Caki2 (cell line): ENCODE measurements at places on chromosomes 3 and 15. TPM values are rescaled to one million over a fixed set of nuclear protein-coding genes. Genes with fewer than 3 reads are reported as not detected.

GCSAM gene
- total RNA-seq, result not detected in 2 replicates

SPCS1 gene
- 66.9 and 83.5 TPM in 2 replicates for total RNA-seq

FANCD2OS gene
- total RNA-seq, result not detected in 2 replicates

ATP13A5 gene
- total RNA-seq, result not detected in 2 replicates

SPATA12 gene
- 0.43 and 1.0 TPM in 2 replicates for total RNA-seq

PARP14 gene
- 20.2 and 20.3 TPM in 2 replicates for total RNA-seq

DAPK2 gene
- 3.5 and 6.0 TPM in 2 replicates for total RNA-seq

DNA sequence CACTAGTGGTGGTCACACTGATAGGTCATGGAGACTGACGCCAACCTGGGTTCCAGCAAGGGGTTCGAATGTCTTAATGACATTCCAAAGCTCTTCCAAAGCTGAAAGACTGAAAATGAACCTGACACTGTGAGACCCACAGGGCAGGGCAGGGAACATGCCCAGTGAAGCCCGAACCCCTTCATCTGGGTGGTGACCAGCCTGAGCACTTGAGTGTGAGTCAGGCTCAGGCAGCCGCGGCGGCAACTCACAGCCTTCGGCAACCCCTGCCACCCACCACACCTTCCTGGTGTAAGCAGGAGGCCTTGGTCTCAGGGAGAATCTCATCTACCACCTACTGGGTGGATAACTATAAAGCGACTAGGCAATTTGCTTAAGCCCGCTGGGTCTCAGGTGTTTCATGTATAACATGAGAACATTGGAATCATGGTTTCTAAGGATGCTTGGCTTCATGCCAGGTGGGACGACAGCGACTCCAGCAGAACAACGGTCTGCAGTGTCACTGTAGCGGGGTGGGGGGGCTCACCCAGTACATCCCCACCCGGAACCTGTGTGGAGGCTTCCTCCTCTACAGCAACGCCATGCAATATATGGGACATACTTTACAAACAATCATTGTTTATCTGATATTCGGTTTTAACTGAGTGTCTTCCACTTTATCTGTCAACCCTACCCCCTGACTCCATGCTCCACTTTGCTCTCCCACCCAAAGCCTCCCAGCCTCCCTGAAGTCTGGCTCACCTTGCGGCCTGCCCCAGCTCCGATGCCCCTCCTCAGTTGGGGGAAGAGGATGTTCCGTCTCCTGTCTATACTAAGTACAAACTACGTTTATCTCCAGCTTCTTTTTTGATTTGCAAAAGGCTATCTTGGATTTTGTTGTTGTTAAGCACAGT is 125.0 kb upstream of the MEF2A start:
- DNase-seq, result peak; percentile 7

- DNase-seq, result no peak
Observed at GRCh38 chr3:132456136-132456535, 38.8 kb downstream of the DNAJC13 start.

DNA sequence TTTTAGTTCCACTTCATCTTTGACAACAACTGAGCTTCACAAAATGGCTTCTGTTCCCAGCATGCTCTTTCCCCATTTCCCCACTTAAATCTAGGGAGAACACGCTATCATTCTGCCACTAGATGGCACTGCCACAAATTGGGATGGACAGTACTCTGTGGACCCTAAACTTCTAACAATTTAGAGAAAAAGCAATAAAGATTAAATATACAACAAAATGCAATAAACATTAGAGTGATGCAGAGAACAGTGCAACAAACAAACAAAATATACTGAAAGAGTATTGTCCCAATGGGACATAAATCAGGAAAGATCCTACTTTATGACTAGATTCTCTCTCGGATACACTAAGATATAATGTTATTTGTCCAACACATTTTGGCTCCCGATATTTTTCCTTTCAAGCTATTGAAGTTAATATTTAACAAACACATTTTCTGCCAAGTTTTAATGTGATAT is 169.7 kb upstream of the TMCO5A start:
- peak; percentile 44 for DNase-seq

DNA sequence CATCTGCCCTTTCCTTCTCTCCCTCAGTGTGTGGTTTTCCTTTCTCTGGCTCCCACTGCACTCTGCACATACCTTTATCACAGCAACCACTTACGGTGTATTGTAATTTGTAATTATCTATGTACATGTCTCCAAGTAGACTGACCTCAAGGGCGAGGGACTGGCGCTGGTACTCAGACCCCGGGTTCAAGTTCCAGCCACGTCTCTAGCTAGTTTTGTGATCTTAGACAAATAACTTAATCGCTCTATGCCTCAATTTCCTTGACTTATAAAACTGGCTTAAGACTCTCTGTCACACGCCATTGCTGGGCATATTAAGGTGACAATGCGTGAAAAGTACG is 607 bp upstream of the SENP2 start:
- DNase-seq, result no peak

GRCh38 chr15:79341396-79341795 is 30.5 kb downstream of the TMED3 start:
- no peak for DNase-seq

GRCh38 chr3:37645517-37646380 is 215.9 kb upstream of the CTDSPL start:
- DNase-seq, result no peak

- DNase-seq, result no peak
Observed at GRCh38 chr3:68764554-68764953, 167.8 kb downstream of the TAFA4 start.

GRCh38 chr15:77671362-77672056 is 38.8 kb upstream of the LINGO1 start:
- DNase-seq, result no peak

DNA sequence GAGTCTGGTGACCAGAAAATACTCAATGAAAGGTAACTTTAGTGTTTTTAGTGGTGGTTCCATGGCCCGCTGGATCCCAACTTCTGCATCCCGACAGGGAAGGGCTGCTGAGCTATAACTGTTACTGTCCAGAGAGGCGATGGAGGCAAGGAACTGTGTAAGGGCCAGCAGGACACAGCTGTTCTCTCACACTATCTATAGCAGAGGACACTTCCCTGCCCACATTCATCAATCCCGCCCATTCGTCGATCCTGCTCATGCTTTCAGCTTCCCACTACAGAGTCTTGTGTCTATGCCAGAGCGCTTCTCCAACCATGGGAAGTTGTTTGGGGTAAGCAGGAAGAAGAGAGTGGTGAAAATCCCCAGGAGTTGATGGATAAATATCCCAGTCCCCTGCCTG is 8.4 kb downstream of the COLQ start:
- no peak for DNase-seq

GRCh38 chr3:15345066-15345607 is 12.8 kb upstream of the SH3BP5 start:
- DNase-seq, result no peak

- no peak for DNase-seq
Observed at GRCh38 chr3:98646680-98647079, 53.3 kb upstream of the CPOX start.

DNA sequence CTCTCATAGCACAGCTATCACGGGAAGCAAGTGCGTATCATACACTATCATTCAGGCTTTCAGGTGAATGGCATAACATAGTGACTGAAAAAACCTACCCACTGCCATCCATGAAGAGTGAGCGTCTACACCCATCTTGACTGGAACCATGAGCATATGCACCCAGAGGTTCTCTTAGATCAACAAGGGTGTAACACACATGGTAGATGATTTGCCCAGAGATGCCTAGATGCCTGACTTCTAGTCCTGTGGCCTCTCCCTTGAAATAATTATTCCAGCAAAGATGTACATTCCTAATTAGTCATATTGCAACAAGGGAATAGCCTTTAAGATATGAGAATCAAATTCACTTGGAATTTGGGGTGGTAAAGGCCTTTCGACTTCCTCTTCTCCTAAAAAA is 228.4 kb downstream of the GREM1 start:
- no peak for DNase-seq

DNA sequence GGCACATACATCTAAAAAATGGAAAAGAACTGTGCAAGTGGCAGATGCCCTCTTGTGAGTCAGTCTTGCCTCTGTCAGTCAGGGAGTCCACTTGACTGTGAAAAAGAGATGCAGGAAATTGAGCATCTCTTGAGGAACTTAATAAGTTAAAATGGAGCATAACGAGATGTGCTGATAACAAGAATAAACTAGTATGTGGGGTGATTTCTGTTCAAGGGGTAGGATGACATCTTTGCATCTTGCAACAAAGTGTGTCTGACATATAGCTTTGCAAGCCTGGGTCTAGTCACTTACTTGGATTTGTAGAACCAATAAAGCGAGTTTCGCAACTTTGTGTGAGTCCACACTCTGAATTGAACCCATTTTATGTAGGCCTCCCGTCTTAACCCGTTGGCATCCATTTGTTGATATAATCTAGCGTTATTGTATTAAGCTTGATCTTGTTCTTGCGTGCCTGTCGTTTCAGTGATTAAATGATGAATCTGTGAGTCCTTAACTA is 2.2 kb downstream of the USP3 start:
- DNase-seq, result peak; percentile 26

DNA sequence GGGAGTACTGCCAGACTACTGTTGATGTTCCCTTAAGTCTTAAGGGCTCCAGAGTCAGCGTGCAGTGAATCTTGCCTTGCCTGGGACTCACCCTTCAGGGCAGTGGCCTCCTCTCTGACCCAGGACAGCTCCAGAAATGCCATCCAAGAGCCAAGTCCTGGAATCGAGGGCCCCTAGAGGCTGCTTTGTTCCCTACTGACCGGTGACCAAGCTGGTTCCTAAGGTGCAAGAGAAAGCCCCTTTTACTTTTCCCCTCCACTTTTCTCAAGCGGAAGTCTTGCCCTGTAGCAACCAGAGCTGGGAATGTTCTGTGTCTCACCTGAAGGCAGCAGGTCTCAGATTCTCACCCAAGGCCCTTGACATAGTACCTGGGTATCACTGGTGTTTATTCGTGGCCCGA is 238.0 kb downstream of the DOCK3 start:
- no peak for DNase-seq

- DNase-seq, result no peak
Observed at GRCh38 chr3:43869491-43869890, 178.8 kb downstream of the ABHD5 start.

GRCh38 chr15:42632105-42632675 is 56.8 kb downstream of the STARD9 start:
- no peak for DNase-seq

GRCh38 chr3:183085634-183086390 is 13.5 kb downstream of the MCCC1 start:
- DNase-seq, result no peak

- no peak for DNase-seq
Observed at GRCh38 chr3:27724459-27725197, 2.5 kb upstream of the EOMES start.

DNA sequence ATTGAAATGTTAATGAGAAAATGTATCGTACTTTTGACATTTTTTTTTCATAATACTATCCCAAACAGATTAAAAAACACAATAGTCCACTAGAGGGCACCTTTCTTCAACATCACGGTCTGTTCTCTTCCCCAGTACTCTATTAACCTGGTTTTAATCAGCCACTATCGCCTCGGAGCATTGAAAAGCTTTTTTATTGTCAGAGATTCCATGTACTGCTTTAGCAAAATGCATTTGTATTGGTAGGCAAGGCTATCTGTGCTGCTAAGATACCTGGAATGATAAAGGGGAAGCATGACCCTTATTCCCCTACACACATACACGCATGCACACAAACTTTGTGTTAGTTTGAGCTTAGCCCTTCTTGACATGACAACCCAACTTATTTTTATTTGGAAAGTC is 160.1 kb upstream of the IL12A start:
- DNase-seq, result peak; percentile 71

- peak; percentile 80 for DNase-seq
Observed at GRCh38 chr3:71583566-71584393, at the start of gene FOXP1. Gene FOXP1 (minus strand): TSS chr3:71583728. CDS start chr3:71198381, 385,347 bp downstream.

- DNase-seq, result peak; percentile 94
Observed at GRCh38 chr3:97957617-97958311, 14.5 kb downstream of the RIOX2 start.

GRCh38 chr15:37100109-37100965 is at the start of gene MEIS2:
Gene MEIS2 (minus strand): TSS chr15:37100549. CDS start chr15:37099466, 1,083 bp downstream.
- DNase-seq, result peak; percentile 95

DNA sequence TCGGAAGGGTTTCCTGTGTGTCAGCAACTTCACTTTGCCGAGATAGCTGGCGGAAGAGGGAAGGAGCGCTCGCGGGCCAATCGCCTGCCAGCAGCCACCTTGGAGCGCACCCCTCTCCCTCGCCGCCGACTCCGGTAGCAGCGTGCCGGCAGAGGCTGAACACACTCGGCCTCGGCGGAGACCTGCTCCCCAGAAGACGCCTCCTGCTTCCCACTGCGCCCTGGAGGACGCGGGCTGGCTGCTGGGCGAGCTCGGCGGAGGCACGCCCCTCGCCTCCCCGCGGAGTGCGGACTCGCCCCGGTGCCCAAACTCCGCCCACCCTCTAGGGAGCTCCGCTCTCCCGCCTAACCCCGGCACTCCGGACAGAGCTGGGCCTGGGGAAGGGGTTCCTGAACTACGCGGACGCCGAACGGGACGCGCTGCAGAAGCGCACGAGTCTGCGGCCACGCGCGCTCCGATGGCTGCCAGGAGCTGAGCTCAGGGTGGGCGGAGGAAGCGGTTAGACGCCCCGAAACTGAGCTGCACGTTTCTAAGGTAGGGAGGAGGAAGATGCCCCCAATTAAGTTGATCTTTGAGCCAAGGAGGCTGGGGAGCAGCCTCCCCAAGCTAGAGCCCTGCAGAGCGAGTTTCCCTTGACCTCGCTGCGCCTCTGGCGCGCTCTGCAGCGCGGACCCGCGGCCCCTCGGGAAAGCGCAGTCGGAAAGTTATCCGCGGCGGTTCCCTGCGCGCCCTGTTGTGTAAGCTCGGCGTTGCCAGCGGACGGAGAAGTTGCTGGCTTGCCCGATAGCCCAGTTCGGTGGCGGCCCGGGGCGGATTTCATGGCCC is at the start of gene P2RY1:
Gene P2RY1, plus strand, starts transcription at position 356 of the 825 bp plus-strand sequence. CDS start 652 bp downstream, outside the sequence.
- peak; percentile 80 for DNase-seq

DNA sequence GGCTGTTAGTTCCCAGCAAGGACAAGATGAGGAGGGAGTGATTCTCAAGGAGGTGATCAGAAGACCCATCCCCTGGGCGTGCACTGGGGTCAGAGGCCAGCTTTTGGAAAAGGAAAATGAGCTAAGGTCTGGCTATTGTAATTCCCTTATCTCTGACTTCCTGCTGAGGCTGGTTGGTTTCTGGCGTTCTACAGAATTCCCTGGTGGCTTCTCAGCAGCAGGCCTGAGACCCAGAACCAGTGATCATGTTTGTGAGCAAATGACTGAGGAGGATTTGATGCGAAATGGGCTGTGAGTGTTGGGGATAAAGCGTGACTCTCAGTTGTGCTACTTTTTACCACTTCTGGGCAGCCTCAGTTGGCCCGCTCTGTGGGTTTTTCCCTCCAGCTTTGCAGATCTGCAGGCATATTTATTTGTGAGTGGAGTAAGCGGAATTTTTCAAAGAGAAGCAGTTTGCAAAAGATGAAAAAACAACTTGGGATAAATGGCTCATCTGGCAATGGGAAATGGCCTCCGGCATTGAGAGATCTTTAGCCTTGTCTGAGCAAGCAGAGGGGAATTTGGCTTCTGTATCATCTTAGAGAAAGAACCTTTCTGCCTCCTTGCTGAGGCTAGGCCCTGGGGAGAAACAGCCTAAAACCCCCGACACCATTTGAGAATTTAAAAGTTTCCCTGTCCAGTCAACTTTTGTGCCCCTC is 102.7 kb downstream of the SLCO3A1 start:
- DNase-seq, result no peak
